ENCODE measurements at places on chromosomes 12 and 14.

GRCh38 chr14:77031759-77032490 lies 3.4 kb upstream of the IRF2BPL start:
- DNase-seq, result peak; percentile 61

DNA sequence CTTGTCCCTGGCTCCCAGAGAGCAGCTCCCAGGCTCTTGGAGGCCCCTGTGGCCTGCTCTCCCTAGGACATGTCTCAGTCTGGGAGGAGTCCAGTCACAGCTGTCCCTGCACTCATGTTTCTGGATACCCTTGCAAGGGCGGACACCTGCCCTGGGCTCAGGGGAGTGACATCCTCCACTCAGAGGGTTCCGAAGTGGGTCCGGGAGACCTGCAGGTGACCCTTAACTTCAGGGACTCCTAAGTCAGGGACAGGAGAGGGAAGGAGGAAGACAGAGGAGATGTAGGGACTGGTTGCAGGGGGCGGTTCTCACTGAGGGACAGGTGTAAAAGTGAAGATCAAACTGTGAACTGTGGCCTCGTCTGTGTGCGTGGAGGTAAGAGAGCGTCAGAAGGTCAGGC lies 37.6 kb downstream of the CACNA2D4 start:
- no peak for DNase-seq

GRCh38 chr12:117105902-117106301 lies 6.7 kb upstream of the TESC start:
- no peak for DNase-seq

- peak; percentile 82 for DNase-seq
Measured at GRCh38 chr12:54404061-54405004, 14.7 kb downstream of the ITGA5 start.

- no peak for DNase-seq
Measured at GRCh38 chr12:22712083-22712482, 87.1 kb downstream of the ETNK1 start.

GRCh38 chr12:57146961-57147944 lies at the start of gene LRP1-AS:
Gene LRP1-AS, minus strand, starts transcription at chr12:57147619.
- DNase-seq, result no peak

GRCh38 chr14:57493467-57494181 lies at the start of gene CCDC198:
Gene CCDC198, minus strand, starts transcription at chr14:57493857. Its CDS starts 142 bp downstream, at chr14:57493715.
- DNase-seq, result no peak

DNA sequence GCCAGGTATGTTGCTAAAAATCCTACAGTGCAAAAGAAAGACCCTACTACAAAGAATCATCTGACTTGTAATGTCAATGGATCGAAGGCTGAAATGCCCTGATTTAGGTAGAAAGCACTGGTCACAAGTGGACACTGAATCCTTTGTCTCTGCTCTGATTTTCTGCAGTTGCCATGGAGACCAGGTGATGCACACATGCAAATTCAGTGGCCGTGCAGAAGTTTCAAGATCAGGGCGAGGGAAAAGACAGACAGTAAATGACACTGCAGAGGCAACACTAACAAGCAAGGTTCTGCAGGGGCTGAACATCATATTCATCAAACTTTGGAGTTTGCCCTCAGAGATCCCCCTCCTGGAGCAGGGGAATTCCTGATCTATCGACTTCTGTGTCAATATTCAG lies 370.3 kb upstream of the TMEM132C start:
- DNase-seq, result no peak

DNA sequence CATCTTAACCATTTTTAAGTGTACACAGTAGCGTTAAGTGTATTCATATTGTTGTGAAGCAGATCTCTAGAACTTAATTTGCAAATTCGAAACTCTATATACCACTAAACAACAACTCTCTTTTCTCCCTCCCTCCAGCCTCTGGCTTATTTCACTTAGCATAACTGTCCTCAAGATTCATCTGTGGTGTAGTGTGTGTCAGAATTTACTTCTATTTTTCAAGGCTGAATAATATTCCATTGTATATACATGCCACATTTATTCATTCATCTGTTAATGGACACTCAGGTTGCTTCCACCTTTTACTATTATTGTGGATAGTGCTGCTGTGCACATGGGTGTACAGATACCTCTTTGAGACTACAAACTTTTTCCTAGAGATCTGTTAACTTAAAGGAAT lies 26.5 kb downstream of the VRK1 start:
- no peak for DNase-seq

DNA sequence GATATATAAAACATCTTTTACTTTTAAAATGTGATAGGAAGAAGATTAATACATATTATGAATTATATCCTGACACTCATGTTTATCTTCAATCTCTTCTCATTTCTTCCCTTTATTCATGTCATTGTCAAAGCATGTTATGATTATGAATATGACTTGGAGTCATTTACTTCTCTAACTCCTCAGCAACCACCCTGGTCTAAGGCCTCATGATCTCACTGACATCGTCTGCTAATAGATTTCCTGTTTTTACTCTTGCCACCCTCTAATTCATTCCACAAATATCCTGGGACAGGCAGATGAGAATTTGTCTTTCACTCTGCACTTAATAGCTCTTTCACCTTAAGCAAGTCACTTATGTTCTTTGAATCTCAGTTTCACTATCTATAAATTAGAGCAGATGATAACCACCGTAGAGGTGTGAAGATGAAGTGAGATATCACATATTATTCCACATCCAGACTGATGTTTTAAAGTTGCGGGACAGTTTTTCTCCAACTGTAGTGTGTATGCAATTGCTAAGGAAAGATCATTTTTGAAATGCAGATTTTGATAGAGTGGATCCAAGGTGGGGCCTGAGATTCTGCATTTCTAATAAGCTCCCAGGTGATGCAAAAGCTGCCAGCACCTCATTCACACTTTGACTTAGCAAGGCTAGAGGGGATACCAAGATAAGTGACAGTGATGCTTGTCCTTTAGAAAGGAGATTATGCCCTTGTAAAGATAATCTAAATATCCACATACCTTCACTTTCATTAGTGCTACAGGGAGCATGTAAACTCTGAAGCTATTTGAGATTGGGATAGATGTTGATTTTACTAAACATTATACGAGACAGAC lies 3.3 kb upstream of the IAPP start:
- no peak for DNase-seq
